ENCODE measurements at places on chromosomes 16 and 17.

GRCh38 chr16:27432558-27432957 is 30.6 kb downstream of the IL21R start:
- DNase-seq, result no peak

- peak; percentile 72 for DNase-seq
Measured at GRCh38 chr17:31488982-31489294, 97.5 kb downstream of the RAB11FIP4 start.

GRCh38 chr16:87324411-87325275 is 7.5 kb upstream of the C16orf95 start:
- DNase-seq, result peak; percentile 82

DNA sequence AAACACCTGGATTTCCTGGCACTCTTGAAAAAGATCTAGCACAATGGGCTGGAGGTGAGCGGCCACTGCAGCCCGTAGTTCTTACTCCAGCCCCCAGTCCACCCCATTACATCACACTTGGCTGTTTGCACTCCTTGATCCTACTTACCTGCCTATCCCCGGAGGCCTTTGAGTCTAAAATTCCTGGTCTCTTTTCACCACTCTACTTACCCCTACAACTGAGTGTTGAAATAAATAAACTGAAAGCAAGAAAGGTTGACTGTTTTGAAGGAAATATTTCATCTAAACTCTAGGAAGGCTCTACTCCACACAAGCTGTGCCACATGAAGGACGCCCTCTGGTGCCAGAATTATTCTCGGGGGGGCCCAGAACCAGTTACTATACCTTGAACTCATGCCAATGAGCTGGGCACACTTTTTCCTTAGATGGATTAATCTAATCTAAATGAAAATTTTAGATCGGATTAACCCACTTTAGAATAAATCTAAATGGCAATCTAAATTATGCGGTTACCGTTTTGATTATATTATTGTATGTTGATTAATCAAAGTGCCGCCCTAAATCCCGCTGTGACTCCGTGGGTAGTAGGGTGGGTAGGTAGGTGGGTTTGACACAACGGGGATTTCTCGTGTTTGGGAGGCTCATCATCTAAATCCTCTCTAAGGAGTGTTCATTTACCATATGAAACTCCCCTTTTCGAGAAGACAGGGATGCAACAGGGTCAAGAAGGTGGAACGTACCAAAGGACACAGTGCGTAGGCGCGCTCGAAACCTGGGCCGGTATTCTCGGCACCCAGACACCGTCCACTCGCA is 651 bp upstream of the EIF1 start:
- DNase-seq, result peak; percentile 85

DNA sequence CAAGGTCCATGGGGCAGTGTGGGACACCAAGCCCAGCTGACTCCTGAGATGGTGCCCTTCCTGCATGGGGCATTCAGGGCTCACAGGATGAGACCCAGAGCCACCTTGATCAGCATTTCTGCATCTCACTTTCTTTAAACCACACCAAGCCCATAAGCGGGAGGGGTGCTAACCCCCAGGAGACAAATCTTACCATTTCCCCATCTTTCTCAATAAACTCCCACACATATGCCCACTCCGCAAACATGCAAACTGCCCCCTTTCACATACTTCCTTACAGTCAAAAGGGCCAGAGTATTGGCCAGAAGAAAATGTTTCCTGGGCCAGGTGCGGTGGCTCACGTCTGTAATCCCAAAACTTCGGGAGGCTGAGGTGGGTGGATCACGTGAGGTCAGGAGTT is 3.7 kb upstream of the SLC39A11 start:
- DNase-seq, result no peak

- DNase-seq, result no peak
Measured at GRCh38 chr16:6377956-6378355, 954.7 kb upstream of the RBFOX1 start.

DNA sequence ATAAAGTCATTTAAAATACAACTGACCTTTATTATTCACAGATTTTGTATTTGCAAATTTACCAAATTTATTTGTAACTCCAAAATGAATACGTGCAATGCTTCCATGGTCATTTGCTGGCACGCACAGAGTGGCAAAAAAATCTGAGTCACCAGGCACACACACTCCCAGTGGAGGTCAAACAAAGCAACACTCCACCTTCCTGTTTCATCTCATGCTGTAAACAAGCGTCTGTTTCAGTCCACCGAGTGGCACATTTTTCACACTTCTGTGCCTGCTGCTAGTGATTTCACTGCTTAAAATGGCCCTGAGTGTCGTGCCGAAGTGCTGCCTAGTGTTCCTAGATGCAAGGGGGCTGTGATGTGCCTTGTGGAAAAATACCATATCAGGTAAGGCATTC is 17.8 kb upstream of the ITGAE start:
- no peak for DNase-seq

- DNase-seq, result no peak
Measured at GRCh38 chr16:14077918-14078317, 6.8 kb downstream of the MRTFB start.

GRCh38 chr16:54342966-54343365 is 56.4 kb upstream of the IRX3 start:
- no peak for DNase-seq

GRCh38 chr17:69954241-69954925 is 120.6 kb upstream of the KCNJ16 start:
- no peak for DNase-seq

DNA sequence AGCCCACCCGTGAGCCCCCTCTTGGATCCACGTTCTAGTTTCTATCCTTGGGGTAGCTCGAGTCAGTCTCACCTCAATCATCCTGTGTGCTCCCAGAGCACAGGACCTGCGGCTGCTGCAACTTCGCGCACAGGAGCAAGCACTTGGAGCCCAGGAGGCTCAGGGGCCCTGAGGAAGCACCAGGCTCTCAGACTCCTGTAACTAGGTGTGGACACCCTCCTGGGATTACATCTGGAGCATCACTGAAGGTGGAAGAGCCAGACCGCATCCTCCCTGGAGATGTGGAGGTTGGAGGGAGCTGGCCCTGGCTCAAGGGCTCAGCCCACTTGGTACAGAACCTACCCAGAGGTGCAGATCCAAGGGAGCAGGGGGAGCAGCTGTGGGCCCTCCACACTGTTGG is 2.7 kb downstream of the HBQ1 start:
- no peak for DNase-seq

- DNase-seq, result no peak
Measured at GRCh38 chr17:9232591-9233270, 211.4 kb downstream of the NTN1 start.

GRCh38 chr17:48439110-48439850 is 9.3 kb upstream of the SKAP1 start:
- DNase-seq, result peak; percentile 76

GRCh38 chr16:58040945-58041627 is 15.5 kb downstream of the MMP15 start:
- no peak for DNase-seq

GRCh38 chr17:80294210-80294609 is 33.6 kb downstream of the RNF213 start:
- no peak for DNase-seq

GRCh38 chr16:4032768-4033167 is 83.5 kb downstream of the ADCY9 start:
- no peak for DNase-seq

- no peak for DNase-seq
Measured at GRCh38 chr17:63364944-63365343, 81.2 kb downstream of the CYB561 start.

DNA sequence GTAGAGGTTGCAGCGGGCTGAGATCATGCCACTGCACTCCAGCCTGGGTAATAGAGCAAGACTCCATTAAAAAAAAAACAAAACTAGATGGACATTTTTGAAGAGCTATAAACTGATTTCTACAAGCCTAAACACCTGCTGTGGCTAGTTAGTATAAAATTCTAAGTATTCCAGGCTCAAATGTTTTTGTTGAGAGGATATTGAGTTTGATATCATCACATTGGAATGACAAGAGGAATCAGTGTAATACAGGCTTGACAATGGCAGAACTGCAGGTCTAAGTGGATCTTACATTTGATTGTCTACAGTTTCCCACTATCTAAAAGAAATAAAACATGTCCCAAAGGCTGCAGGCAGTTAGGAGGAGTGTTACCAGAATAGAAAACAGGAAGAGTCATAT is 23.9 kb upstream of the DLX3 start:
- no peak for DNase-seq

DNA sequence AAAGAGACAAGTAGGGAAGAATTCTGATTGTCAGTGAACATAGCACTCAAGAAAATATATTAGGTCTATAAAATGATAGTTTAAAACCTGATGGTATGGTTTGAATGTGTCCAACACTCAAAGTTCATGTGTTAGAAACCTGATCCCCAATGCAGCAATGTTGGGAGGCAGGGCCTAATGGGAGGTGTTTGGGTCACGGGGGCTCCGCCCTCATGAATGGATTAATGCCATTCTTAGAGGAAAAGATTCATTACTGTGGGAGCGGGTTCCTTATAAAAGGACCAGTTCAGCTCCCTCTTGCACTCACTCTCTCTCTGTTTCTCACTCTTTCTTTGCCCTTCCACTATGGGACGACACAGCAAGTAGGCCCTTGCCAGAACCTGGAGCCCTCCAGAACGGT is 41.5 kb upstream of the SLC47A1 start:
- no peak for DNase-seq

GRCh38 chr17:1552932-1553331 is 9.7 kb downstream of the PITPNA start:
- DNase-seq, result no peak

- no peak for DNase-seq
Measured at GRCh38 chr17:54899201-54899600, 1.5 kb upstream of the TOM1L1 start.

GRCh38 chr17:45871718-45872117 is 22.6 kb upstream of the MAPT start:
- DNase-seq, result no peak

DNA sequence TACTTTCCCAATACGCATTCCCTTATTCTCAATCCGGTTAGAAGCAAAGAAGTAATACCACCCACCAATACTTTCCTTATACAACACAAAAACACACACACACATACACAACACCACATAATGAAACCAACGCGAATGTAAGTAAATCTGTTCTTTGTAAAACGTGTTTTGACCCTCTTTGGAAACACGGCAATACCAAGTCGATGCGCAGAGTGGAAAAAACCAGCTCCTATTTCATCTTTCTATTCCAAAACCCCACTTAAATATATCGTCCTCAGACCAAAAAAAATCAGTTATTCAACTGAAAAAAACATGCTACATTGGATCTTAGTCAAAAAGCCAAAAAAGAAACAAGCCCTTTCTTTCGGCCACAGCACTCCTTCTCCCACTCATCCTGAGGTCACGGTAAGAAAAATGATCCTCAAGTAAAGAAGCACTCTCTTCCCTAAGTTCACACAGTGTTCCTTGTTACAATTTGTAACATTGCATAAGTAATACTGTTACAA is 31.0 kb upstream of the ARL4D start:
- peak; percentile 86 for DNase-seq

DNA sequence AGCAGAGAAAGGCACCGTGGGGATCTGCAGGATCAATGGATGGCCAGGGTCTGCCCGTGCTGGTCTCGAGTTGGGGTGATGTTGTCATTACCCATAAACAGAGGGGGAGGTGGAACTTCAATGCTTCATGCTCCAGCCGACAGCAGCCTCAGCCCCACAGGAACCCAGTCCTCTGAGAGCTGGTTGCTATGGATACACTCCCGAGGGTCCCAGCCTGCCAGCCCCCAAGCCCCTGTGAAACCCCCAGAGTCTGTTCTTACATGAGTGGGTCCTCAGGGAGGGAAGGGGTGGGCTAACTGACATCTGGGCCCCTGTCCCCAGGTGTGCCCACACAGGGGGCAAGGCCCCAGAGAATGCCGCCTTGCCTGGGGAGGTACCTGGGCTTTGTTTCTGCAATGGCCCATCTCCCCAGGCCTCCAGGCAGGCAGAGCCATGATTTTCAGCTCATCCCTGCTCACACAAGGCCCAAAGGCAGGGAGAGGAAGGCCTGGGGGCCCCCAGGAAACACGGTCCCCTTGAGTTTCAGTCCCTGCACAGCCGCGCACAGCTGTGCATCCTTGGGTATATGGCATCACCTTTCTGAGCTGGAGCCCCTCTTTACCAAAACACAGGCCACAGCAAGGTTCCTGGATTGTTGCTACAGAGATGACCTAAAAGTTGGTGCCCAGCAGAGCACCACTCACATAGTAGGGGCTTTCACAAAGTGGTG is 223.7 kb downstream of the ZNF423 start:
- no peak for DNase-seq

DNA sequence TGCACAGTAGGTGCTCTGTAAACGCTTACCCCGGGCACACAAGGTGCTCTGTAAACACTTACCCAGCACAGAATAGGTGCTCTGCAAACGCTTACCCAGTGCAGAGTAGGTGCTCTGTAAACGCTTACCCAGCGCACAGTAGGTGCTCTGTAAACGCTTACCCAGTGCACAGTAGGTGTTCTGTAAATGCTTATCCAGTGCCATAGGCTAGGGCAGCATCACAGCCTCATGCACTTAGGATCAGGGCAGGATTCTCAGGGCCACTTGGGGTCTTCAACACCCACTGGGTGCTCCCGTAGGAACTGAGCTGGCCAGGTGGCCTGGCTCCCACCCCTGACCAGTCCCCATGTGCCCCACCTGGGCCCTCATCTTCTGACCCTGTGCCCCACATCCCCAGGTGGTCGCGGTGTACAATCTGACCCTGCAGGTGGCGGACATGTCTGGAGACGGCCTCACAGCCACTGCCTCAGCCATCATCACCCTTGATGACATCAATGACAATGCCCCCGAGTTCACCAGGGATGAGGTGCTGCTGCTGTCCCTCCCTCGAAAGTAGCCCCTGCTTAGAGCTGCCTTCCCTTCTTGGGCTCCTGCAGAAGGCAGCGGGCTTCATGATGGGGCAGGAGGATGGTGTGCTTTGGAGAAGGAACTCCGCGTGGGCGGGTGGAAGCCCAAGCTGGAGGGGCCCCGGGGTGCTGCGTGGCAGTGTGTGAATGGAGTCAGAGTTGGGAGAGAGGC is 13.1 kb downstream of the SLC22A31 start:
- DNase-seq, result peak; percentile 83

DNA sequence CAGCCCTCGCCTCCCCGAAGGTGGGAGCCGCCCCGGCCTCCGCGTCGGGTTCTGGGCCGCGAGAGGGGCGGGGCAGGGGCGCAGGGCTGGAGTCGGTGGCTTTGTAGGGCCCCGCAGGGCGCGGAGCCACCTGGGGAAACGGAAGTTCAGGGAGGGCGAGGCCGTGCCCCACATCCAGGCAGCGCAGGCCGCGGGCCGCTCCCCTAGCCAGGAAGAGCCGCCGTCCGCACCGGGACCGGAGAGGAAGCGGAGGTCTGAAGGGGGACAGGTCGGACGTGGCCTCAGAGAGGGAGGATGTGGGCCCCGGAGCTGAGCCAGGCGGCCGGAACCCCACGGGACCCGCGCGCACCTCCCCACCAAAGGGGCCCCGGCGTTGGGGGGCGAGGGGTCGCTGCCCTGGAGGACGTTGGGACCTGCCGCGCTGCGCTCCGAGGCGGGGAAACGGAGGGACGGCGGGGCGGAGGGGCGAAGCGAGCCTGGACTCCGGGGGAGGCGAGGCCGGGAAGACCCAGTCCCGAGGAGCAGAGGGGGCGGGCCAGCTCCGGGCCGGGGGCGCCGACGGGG is 482 bp upstream of the SLC16A3 start:
- DNase-seq, result peak; percentile 92
